ENCODE measurements at places on chromosomes 5 and 9. TPM values are rescaled to one million over a fixed set of nuclear protein-coding genes. Genes with fewer than 3 reads are reported as not detected.

DNA sequence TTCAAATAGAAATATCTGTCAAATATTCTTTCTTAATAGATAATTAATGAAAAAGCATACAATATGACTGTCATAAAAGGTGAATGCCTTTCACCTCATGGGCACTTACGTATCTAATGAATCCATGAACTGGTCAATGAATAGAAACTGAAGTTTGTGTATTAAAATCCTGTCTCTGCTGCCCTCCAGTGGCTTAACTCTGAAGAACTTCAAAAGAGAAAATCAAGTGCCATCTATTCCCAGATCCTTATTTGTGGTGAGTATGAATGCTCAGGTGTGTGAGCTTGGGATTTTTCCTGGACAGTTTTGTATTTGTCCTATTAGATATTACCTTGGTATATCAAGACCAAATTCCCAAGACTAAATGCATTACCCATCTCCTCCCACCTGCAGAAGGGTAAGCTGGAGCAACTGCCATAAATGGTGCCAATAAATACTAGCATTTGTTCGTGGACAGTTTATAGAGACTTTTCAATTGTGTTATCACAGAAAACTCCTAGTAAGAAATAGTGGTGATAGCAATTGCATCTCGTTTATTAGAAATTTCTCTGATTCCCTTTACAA, 44.0 kb upstream of the SVEP1 start:
- no peak for DNase-seq

GRCh38 chr5:26833596-26833995, 204.8 kb downstream of the CDH9 start:
- DNase-seq: no peak

- no peak for DNase-seq
Measured at GRCh38 chr9:121200356-121200755, 1.3 kb downstream of the RAB14 start.

DNA sequence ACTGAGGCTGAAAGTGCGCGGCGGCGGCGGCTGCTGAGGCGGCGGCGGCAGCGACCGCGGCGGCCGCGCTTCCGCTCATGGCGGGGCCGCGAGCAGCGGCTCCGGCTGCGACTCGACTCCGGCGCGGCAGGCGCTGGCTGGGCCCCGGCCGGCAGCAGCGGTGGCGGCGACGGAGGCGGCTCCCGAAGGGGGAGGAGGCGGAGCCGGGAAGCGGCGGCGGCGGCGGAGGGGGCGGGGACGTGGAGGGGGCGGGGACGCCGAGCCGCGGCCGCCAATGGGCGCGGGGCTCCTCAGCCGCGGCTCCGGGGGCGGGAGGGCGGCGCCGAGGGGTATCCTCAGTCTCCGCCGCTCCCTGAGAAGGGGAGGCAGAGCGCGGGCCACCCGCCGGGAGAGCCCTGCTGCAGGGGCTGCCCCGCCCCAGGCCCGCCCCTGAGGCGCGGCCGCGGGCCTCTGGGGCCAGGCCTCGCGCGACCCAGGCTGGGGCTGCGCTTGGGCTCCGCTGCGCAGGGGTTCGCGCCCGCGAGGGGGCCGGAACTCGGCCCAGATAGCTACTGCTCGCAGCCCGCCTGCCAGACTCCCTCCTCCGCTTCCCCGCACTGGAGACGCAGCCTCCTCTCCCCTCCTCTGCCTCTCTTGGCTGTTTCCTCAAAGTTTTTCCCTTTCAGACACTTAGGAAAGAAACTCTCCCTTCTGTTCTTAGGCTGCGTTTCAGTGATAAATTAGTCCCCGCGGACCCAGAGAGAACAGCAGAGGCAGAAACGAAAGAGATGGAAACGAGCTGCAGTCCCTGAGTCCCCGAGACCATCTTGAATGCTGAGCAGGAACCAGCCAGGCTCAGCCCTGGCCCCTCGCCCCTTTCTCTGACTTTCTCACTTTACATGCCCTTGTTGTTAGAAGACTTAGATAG, 85.0 kb upstream of the MELK start:
- DNase-seq: peak; percentile 93

GRCh38 chr9:121437891-121438290, 61.8 kb downstream of the GGTA1 start:
- DNase-seq: no peak

DNA sequence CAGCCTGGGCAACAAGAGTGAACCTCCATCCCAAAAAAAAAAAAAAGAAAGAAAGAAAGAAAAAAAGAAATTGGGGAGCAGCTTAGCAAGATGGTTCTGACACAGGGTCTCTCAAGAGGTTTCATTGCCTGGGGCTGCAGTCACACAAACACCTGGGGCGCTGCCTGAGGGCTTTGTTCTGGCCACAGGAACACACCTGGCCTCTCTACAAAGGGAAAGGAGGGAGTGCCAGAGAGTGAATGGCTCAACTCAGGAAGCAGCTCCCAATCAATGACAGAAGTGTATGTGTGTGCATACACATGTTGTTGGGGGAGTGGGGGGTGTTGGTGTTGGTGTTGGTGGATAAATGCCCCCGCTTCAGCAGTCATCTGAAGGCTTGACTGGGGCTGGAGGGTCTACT, 32.4 kb upstream of the CTNNA1 start:
- no peak for DNase-seq

GRCh38 chr9:93022066-93022465, 36.4 kb upstream of the SUSD3 start:
- no peak for DNase-seq

DNA sequence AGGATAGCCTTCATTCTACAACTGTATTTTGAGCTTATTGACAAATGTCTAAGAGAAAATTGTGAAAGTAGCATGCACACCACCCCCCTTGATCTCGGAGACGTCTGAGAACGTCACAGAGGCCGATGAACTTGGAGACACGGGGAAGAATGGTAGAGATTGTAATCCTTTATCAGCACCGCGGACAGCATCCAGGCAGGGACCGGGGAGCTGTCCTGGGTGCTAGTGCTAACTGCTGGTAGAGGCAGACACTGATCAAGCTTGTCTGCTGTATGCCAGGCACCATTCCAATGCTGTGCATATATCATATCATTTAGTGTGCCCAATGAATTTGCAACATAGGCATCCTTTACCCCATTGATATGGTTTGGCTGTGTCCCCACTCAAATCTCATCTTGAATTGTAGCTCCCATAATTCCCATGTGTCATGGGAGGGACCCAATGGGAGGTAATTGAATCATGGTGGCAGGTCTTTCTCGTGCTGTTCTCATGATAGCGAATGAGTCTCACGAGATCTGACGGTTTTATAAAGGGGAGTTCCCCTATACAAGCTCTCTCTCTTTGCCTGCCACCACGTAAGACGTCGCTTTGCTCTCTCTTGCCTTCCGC, 98.8 kb downstream of the LHX2 start:
- peak; percentile 75 for DNase-seq

- no peak for DNase-seq
Measured at GRCh38 chr5:119358530-119358900, 2.7 kb downstream of the TNFAIP8 start.

- DNase-seq: peak; percentile 48
Measured at GRCh38 chr9:134190232-134191121, 26.1 kb upstream of the RNU6ATAC start.

- DNase-seq: no peak
Measured at GRCh38 chr5:150175076-150175475, 8.5 kb downstream of the CDX1 start.

DNA sequence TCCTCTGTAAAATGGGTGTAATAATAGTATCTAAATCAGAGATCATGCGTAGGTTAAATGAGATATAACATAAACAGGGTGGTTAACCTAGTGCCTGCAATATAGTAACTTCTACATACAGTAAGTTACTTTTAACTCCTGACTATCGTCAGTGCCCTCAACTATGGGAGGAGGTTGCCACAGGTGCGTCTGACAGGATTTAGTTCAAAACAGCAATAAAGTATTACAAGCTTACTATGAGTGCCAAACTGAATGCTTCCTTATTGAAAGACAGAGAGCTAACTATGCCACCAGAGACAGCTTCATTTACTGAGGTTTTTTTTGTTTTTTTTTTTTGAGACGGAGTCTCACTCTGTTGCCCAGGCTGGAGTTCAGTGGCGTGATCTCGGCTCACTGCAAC, 209.0 kb downstream of the ADAMTSL1 start:
- no peak for DNase-seq

DNA sequence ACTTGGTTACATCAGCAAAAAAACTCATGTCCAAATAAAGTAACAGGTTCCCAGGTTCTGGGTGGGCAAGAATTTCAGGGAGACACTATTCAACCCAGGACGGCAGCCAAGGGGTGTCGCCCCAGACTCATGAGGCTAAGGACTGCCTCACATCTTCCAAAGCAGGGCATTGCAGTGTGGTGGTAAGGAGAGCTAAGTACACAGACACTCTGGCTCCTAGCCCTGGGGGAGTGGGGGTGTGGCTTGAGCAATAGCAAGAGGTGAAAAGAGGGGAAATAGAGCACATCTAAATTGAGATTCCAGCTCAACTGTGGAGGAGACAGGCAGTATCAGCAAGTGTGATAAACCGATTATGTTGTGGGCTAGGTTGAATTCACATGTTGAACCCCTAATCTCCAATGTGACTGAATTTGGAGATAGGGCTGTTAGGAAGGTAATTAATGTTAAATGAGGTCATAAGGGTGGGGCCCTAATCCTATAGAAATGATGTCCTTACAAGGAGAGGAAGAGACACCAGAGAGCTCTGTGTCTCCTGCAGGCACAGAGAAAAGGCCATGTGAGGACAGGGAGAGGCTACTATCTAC, 49.9 kb upstream of the MARCHF11 start:
- no peak for DNase-seq

GRCh38 chr5:96661855-96662724, at the start of gene CAST:
Gene CAST (plus strand): TSS chr5:96662376. CDS start chr5:96662423, 47 bp downstream.
- peak; percentile 93 for DNase-seq

GRCh38 chr9:32875242-32875641, 91.9 kb downstream of the TMEM215 start:
- no peak for DNase-seq

GABRG2 gene
- total RNA-seq: not detected

SHOC1 gene
- not detected for total RNA-seq

PITX1 gene
- total RNA-seq: 3.6 TPM
